Vagina (tissue), 2 donors: ENCODE measurements at places on chromosomes 12 and 14.

- DNase-seq = no peak
Measured at GRCh38 chr14:35632271-35632670, 98.3 kb downstream of the INSM2 start.

- no peak for DNase-seq
Measured at GRCh38 chr14:23645812-23646647, 9.9 kb downstream of the DHRS2 start.

- DNase-seq = no peak
Measured at GRCh38 chr12:13277293-13277692, 80.8 kb downstream of the EMP1 start.

DNA sequence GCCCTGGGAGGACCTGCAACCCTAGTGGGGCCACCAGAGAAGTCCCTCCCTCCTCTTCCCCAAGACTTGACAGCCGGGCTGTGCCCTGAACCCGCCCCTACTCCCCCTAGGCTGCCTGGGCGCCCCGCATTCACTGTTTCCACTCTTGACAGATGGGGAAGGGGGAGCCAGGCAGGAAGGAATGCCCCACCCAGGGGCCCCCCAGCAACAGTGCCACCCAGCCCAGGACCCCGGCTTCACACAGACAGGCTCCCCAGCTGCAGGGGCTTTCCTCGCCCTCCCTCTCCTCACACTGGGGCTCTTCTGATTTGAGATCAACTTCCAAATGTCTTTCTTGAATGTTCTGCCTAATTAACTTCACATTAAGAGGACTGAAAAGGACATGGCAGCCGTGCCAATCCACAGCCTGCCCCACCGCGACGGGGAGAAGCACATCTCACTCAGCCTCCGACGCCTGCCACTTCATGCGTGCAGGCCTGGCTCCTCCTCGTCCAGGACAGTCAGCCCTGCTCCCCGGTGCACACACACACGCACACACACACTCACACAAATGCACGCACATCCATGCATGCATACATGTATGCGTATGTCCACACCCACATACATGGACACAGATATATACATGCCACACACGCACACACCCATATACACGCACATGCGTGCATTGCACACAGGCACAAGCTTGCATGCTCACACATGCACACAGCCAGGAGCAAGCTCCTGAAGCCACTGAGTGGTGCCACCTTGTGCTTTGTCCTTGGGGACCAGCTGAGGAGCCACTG lies 19.6 kb upstream of the C14orf180 start:
- DNase-seq = no peak

- DNase-seq = peak; percentile 16
Measured at GRCh38 chr14:75393794-75394193, 34.0 kb upstream of the JDP2 start.

DNA sequence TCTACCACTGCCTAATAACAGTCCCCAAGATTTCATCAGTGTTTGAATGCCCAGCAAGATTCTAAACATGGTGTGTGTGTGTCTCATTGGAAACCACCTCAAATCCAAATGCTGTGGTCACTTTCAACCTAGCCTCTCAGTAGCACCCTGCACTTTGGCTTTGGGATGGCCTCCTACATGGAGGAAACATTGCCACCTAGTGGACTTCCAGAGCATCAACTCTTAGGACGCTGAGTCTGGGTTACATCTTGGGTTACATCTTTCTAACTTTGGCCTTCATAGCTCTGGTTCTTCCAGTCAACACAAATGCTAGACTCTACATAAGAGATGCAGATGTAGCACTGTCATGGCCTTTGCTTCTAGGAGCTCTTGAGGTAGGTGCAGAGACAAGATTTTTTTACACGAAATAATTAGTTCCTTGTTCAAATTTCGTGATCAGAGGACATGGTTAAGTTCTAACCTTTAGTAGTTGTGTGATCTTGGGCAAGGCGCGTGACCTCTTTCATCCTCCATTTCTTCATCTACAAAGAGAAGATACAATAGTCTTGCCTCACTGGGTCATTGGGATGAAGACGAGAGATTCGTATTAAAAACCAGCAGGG lies 113.5 kb upstream of the VASH1 start:
- DNase-seq = no peak

DNA sequence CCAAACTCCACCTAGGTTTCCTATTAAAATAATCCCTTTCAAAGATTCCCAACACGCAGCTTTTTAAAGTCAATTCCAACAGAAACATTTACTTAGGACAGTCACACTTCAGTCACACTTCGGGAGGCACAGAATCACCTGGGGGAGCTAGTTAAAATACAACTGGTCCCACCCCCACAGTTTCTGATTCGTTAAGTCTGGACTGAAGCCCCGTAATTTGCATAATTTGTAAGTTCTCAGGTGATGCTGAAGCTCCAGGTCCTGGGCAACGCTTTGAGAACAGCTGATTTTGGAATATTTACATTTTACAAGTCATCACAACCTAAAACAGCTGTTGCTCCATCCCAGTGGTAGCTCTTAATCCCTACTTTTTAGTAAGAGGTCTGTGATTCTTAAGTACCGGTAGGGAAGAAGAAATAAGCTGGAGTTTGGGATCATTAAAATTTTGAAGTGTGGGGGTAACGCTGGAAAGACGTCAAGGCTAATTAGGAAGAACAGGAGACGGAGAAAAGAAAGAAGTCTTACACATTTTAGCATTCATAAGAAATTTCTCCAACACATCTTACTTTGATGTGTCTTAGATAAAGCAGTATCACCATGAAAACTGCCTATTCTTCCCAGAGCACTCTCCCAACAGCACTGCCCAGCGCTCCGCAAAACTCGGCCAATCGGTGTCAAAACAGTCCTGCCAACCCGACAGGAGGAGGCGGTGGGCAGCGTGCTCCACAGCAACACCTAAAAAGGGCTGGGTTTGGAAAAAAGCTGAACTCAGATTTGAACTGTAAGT lies 1.1 kb downstream of the IPO8 start:
- no peak for DNase-seq

DNA sequence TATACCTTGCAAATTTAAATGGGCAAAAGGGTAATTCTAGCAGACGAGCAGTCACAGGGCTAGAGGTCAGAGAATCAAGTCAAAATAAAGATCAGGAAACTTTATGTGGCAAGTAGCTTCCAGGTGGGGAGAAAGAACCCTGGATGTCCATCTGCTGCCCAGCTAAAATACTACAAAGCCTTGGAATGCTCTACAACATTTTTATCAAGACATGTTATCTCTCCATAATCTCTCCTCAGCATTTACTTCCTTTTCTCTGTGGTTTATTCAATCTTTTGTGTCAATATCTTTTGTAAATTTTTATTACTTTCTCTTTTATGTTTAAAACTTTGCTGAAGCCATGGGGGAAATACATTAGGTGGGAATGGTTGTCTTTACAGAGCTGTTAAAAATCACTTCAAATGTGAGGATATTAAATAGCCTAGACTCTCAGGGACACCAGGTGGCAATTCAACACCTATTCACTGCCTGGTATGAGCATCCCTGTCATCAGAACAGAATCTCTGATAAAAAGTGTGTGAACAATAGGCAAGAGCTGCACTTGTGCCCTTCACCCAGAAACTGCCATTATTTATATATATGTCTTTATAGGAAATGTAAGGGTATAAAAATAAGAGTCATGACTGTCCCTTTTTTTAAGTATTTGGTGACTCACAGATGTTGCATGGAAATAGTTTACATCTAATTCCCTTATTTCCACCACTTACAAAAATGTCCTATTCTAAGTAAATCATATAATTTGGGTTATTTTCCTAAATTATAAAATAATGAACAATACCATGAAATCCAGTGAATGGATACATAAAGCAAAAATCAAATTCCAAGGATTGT lies 152.9 kb downstream of the EPS8 start:
- no peak for DNase-seq

GRCh38 chr12:2489275-2489674 lies 305.5 kb upstream of the FKBP4 start:
- DNase-seq = no peak

DNA sequence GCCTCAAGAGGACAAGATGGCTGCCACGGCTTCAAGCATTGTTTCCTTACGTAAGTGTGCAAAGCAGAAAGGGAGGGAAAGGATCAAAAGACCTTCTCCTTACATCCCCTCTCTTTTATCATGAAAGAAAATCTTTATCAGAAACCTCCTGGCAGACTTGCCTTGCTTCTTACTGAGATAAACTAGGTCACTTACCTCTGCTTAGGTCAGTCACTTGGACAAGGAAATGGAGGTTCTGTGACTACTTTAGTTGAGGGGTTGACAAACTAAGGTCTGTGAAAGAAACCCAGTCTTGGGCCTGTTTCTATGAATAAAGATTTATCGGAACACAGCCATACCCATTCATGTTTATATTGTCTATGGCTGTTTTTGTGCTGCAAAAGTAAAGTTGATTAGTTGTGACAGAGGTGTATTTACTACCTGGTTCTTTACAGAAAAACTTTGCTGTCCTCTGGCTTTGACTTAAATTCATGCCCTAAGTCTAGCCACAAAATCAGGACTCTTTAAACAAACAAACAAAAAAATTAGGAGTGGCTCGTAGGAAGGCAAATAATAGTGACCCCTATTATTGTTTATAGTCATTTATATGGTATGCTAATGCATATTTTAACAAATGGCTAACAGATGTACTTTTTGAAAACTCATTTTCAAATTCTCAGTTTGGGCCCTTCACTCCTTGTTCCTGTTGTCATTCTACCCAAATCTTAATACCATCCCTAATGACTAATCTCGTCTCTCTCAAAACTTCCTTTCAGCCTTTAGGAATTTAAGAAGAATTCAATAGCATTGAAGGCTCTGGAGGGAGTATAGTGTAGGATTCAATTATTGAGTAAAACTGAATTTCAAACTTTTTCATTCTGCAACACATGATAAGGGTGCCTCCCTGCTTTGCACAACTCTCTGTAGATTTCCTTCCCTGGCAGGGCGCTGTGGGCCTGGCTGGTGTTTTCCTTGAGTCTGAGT lies 42.0 kb upstream of the ATP2B1 start:
- no peak for DNase-seq

GRCh38 chr14:104266631-104267575 lies 128.5 kb downstream of the KIF26A start:
- no peak for DNase-seq

DNA sequence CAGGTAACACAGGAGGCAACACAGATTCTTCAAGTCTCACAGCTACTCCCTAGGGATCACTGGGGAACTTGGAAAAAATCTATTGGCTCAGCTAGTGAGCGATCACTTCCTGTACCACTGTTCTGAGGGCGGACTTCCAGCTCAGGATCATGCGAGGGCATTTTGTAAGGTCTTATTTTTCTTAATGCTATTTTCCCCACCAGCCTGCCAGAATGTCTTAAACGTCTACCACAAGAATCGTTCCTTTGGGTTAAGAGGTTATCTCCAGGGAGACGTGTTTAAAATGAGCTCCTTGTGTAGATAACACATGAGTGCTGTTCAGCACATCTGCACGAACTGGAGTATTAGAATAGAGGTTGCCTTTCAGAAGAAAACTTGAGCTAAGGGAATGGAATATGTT lies 162.6 kb downstream of the ETNK1 start:
- no peak for DNase-seq

- no peak for DNase-seq
Measured at GRCh38 chr14:44963044-44963528, 1.1 kb downstream of the TOGARAM1 start.

DNA sequence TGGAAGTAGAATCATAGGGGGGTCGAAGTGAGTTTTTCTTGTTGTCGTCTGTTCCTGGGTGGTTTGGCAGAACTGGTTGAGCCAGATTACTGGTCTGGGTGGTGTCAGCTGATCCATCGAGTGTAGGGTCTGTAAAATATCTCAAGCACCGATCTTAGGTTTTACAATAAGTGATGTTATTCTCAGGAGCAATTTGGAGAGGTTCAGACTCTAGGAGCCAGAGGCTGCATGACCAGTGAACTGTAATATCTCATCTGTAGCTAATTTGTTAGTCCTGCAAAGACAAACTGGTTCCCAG lies 9.7 kb upstream of the SERPINA1 start:
- DNase-seq = no peak

DNA sequence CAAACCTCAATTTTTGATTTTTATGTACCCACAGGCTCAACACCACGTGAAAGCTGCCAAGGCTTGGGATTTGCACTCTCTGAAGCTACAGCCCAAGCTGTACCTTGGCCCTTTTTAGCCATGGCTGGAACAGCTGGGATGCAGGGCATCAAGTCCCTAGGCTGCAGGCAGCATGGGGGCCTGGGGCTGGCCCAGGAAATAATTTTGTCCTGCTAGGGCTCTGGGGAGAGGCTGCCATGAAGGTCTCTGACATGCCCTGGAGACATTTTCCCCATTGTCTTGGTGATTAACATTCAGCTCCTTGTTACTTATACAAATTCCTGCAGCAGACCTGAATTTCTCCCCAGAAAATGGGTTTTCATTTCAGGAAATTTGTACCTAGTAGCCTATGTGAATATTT lies 103.7 kb downstream of the SCAF11 start:
- DNase-seq = no peak

DNA sequence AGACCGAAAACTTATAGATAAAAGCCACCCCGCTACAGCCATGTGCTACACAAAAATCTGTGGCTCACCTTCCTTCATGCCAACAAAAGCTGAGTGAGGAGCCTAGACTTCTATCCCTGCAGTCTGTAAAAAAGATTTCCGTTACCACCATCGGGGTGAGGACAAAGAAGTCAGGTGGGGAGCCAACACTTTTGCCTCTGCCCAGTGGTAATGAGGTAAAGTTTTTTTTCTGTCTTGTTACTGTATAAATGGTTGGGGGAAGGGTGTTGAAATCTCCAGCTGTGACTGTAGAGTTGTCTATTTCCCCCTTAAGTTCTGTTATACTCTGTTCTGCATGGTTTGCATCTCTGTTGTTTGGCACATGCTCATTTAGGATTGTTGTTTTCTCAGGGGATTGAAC lies 707.8 kb downstream of the FLRT2 start:
- no peak for DNase-seq

DNA sequence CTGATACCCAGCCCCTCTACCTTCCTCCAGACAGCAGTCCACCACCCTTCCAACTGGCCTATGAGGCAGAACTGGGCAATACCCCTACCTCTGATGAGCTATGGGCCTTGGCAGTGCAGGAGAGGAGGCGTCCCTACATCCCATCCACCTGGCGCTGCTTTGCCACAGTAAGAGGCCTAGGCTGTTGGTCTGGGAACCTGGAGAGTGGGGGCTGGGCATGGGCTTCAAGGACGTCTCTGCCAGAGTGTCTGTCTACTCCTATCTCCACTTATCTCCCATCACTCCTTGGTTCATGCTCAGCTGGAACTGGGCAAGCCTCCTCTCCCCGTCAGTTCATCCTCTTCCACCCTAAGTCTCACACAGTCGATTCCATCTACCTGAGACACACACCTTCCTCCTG lies 6.5 kb downstream of the AMHR2 start:
- no peak for DNase-seq
